ENCODE measurements at places on chromosomes 1 and 21.

GRCh38 chr21:17598437-17598836 is 14.3 kb downstream of the BTG3 start:
- no peak for DNase-seq

DNA sequence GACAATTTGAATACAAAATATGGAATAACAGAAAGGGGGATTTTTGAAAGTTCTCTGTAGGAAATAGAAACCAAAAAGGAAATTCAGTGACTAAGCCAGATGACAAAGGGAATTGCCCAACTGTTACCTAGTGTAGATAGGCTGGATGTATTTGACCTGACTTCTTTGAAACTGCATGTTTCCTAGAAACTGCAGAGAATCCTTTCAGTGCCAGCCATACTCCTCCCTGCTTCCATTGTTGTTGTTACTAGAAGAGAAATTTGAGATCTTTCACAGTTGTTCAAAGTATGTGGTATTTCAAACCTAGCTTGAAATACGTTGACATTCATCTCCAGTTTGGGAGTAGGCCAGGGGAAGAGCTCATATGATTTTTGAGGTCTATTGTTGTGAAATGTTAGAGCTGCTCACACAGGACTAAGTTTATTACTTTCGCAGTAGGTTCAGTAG is 1.8 kb upstream of the GBP5 start:
- DNase-seq = no peak

DNA sequence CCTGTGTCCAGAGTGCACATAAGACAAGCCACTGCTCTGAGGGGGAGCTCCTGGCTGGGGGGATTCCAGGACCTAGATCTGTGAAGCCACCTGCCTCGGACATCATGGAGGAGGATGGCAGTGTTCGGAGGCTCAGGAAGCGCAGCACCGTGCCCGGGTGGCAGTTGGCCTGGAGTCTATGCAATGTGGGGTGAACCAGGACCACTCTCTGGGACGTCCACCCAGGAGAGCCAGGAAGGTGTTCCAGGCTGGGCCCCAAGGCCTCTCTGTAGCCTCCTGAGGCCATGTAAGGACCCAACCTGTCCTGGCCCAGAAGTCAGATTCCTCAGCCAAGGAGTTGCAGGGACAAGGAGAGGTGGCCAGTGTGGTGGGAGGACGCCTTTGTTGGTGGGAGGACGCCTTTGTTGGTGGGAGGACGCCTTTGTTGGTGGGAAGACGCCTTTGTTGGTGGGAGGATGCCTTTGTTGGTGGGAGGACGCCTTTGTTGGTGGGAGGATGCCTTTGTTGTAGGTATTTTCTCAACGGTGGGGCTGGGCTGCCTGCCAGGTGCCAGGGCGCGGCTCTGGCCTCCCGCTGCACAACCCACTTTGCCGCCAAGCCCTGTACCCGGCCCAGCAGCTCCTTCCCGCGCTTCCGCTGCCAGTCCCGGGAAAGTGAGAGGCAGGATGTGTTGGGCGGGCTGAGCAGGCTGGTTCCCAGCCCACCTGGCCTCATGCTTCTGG is 30.6 kb upstream of the BMP8B start:
- no peak for DNase-seq

DNA sequence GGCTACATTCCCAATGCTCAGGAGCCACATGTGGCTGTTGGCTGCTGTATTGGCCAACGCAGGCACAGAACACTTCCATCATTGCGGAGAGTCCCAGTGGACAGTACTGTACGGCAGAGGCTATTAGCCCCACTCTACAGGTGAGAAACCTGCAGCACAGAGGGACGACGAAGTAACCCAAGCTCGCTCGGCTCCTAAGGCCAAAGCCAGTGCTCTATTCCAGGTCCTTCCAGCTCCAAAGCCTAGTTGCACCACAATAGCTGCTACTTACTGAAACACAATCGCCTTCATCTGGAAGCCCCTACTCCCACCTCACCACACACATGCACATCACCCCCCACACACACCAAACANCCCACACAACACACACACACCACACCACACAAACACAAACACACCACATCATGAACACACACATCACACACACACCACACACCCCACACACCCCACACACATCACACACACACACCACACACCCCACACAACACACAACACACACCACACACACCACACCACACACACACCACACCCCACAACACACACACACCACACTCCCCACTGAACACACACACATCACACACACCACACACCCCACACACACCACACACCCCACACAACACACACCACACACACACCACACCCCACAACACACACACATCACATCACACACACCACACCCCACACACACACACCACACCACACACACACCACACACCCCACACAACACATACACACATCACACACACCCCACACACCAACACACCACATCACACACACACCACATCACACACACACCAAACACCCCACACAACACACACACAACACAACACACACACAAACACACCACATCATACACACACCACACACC is 3.2 kb downstream of the LYPD8 start:
- DNase-seq = no peak

GRCh38 chr1:23537296-23537973 is 6.4 kb upstream of the E2F2 start:
- no peak for DNase-seq

- DNase-seq = no peak
Observed at GRCh38 chr1:59972216-59972927, 45.8 kb upstream of the CYP2J2 start.

DNA sequence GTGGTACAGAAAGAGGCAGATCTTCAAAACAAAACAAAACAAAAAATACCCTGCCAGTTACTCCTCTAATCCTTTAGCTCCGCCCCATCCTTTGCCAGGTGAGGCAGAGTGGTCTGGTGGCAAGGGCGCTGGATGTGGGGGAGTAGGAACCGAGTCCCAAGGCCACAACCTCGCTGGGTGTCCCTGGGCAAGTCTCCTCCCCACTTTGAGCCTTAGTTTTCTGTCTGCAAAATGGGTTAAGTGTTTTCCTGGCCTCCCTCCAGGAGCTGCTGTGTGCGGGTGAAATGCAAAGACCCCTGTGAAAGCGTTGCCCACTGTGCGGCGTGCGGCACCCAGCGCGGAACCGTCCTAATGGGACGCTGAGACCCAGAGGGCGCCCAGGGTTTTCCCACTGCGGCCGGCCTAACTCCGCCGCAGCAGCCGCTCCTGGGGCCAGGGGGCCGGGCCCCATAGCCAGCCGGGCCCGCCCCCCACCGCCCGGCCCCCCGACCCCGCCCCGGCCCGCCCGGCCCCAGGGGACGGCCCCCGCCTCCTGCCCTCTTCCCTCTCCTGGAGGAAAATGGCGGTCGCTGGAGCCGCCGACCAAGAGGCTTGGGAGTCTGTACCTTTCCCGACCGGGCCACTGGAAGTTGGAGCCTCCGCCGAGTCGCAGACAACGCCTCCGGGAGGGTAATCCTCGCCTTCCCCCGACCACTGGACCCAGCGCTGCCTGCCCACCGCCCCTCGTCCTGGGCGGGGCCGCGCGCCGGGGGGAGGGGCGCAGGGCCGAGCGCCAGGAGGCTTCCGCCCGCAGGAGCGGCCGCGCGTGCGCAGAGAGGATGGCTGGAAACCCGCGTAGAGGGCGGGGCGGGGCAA is at the start of the genes ERMAP and SVBP:
Gene ERMAP, plus strand, starts transcription at position 538 of the 855 bp plus-strand sequence. CDS start 13,327 bp downstream, outside the sequence.
Gene SVBP, minus strand, starts transcription at position 813 of the 855 bp plus-strand sequence. CDS start 853 bp downstream, outside the sequence.
- peak; percentile 61 for DNase-seq

DNA sequence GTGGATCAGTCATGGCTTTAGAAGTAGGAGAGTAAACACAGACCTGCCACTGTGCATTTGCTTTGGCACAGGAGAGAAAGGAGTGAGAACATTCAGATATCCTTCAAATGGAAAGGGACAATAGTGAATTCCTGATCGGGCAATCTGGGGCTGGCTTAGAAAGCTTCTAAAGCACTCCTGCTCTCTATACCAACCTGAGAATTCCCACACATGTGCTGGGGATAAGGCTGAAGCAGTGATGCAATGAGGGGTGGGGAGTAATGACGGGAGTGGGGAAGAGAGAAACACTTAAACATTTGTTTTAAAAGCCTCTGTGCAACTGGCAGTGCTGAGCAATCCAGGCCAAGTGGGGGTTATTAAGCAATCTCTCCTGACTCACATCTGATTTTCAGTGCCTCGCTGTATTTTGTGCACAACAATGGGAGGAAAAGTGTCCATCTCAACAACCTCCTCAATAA is 108.8 kb downstream of the KIAA0319L start:
- peak; percentile 92 for DNase-seq

DNA sequence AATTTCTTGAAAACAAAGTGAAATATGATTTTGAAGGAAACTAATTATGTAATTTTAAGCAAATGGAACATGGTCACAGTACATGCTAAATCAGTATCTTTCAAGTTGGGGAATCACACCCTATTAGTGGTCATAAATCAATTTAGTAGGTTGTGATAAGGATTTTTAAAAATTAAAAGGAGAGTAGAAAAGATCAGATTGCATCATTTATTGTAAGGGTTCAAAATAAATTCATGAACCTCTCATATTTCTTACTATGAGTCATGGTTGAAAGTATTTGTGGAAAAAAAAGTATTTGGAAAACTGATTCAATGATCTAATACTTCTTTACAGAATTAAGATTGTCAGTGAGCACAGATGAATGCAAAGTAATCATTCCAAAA is 14.6 kb downstream of the ADSS2 start:
- DNase-seq = no peak

- no peak for DNase-seq
Observed at GRCh38 chr1:162498496-162498810, 835 bp downstream of the UHMK1 start.

GRCh38 chr1:213790565-213790964 is 197.2 kb upstream of the PROX1 start:
- DNase-seq = no peak

DNA sequence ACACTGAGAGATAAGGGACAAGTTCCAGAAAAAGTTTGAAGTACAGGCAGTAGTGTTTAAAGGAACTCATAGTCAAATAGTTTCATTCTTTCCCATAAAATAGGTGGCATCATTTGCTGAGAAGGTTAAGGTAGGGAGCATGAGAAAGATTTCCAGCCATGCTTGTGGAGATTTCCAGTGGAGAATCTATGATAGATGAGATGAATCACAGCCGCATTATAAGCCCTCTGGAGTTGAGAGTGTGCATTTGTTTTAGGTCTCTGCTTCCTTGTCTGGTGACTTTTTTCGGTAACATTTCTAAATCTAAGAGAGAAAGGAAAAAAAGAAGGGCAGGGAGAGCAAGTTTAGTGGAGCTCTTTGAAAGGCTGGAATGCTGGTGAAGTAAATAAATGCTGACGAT is 108.7 kb downstream of the DISP1 start:
- DNase-seq = no peak

GRCh38 chr1:60228041-60228491 is 154.5 kb upstream of the C1orf87 start:
- DNase-seq = no peak

DNA sequence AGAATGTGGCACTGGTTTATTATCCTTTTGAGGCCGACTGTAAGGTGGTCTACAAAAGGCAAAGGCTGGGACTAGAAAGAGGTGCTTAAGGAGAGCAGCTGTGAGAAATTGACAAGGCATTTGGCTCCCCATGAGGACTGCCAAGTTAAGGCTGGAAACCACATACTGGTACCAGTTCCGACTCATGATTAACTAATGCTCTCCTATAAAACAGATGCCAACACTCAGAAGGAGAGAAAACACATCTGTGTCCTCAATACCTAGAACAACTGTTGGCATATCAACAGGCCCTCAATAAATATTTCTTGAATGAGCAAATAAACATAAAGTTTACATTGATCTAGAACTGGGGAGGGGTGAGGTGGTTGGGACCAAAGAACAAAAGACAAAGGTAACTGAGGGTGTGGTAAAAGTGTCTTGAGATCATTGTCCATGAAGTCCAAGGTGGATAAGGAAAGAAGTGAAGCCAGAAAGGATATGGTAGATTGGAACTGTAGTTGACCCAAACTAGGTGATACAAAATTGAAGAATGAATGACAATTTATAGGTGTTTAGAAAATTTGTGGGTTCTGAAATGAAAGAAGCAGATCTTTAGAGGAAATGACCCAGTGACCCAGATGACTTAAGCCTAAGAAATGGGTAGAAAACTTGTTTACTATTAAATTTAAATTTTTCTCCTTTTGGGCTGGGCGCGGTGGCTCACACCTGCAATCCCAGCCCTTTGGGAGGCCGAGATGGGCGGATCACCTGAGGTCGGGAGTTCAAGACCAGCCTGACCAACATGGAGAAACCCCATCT is 16.9 kb upstream of the MCL1 start:
- DNase-seq = no peak

- no peak for DNase-seq
Observed at GRCh38 chr1:206770531-206771337, at the start of gene IL19. Gene IL19, plus strand, starts transcription at chr1:206770773. Its CDS starts 65,890 bp downstream, at chr1:206836663.

DNA sequence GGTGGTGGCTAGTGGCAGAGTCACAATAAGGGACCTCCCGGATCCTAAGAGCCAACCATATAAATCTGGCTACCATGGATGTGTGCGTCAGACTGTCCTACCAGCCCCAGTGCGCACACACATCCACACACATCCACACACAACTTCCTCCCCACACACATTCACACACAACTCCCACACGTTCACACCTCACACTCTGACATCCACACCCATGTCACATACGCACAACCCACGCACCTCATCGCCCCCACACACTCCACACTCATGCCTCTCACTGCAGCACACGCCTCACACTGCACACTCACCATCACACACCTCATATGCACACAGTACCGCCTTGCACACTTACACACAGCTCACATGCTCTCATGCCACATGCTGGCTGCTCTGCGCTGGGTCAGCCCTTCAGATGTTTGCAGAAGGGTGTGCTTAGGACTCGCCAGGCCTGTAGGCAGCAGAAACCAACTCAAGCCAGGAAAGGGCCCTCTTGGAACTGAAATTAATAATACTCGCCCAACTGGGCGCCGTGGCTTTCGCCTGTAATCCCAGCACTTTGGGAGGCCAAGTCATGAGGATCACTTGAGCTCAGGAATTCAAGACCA is 3.0 kb downstream of the LDLRAD2 start:
- DNase-seq = no peak

- no peak for DNase-seq
Observed at GRCh38 chr1:190597294-190597693, 119.6 kb upstream of the BRINP3 start.

DNA sequence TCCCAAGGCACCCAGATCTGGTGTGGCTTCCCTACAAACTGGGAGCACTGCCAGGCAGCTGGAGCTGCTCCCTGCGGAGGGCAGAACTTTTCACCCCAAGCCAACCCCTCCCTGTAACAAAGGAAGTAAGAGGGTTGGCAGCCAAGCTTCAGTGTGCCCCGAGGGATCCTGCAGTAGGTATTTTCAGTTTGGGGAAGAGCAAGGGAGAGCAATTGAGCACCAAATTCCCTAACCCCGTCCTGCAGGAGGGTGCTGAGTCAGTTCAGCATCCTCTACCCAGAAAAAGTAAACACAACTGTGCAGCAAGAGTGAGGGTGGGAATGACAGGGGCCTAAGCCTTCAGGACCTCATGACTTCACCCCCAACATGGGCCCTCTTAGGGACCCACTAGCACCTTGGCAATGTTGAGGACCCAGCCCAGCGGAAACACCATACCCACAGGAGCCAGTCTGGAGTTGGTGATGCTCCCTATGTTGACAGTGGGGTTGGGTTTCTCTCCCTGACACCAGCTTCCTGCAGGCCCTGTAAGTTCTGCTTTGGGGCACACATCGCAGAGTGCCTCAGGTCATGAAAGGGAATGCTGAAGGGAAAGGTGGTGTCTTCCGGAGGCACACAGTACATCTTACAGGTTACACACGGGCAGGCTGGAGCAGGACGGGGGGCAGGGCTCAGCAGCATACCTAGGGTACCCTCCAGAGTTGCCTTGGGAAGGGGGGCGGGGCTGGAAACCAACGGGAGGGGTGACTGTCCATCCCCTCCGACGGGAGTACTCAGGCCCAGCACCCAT is 14.8 kb downstream of the SH3BP5L start:
- no peak for DNase-seq

GRCh38 chr1:204194080-204194479 is 2.2 kb downstream of the KISS1 start:
- no peak for DNase-seq

- DNase-seq = no peak
Observed at GRCh38 chr1:68495532-68495931, 1.4 kb downstream of the DEPDC1 start.

All from AG04450 (cell line).